H9 (cell line): ENCODE measurements at places on chromosomes 2 and 18.
A peak's percentile ranks its signal among the peaks of the same experiment; 100 is the strongest.

- peak; percentile 31 for DNase-seq
Measured at GRCh38 chr2:241777686-241778627, 1.3 kb downstream of the GAL3ST2 start.

DNA sequence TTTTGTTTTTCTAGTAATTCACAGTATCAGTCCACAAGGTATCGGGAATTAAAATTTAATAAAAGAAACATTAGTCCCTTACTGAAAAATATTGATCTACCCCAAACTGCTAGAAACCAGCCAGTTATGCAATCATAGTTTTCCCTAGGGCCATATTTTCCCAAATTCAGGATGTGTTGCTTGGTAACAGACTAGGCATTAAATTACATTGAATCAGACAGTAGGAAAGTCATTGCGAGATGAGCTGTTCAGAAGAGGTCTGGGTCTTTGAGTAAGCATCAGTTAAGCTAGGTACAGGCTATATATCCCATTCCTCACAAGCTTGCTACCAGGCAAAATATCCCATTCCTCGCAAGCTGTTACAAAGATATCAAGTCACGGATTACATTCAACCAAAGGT, 123.0 kb upstream of the CCDC150 start:
- DNase-seq: no peak

GRCh38 chr2:74778381-74779264, 55.3 kb upstream of the HK2 start:
- peak; percentile 90 for DNase-seq

DNA sequence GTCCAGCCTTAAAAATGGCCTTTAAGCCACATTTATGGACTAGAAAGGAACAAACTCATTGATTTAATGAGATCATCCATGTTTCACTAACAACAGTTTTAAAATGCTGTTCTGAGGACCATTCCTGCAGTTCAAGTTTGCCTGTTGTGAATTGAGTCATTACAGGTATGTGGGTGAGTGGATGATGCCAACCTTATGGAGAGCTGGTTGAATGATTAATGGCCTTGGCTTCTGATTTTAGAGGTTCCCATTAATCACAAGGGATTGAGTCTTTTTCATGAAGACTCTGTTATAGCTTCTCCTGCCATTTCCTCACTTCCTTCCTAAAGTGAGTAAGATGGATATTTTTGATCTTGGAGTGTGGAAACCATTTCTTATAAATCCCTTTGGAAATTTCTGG, 459.8 kb upstream of the SLC14A2 start:
- no peak for DNase-seq

DNA sequence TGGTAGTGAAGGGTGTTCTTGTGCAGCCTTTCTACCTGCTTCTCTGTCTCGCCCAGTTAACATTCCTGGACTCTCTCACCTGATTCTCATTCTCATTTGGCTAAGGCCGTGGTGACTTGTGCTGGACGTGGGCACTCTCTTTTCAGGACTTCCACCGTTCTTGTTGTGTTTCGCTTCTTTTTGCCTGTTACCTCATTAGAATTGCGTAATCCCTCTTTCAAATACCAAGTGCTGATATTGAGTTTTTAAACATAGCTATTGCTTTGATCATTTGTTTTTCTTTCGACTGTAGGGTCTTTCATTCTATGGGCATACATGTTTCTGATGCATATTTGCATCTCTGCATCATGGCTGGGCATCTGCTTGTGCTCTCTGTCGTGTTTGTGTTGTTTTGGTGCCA, 287.0 kb downstream of the ALPK2 start:
- DNase-seq: no peak

DNA sequence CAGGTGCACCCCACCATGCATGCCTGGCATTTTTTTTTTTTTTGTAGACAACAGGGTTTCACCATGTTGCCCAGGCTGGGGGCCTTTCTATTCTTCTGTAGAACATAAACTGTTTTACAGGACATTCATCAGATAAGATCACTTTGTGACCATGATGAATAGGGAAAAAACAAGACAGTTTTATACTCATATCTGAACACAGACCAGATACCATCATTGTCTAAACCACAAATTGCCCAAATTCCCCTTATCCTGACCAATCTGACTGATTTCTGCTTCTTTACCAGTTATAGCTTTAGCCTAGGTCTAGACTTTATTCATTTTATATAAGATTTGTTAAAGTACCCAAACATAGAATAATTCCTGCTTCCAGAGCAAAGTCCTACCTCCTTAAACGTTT, 1699.3 kb upstream of the TMEFF2 start:
- DNase-seq: no peak

DNA sequence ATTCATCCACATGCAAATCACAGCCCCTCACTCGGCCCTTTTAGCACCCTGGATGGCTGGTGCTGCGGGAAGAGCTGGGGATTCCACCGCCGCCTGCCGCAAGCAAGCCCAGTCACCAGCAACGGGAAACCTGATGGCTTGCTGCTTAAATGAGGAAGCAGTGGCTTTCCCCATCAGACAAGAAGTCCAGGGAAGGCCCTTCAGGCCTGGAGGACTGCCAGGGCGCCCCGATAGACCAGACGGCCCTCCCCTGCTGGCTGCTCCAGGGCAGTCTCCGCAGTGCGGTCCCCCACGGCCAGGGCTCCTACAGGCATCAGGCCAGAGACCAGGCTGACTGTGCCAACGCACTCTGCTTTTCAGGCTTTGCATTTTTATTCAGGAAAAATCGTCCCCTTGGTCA, 439.1 kb downstream of the EIPR1 start:
- DNase-seq: no peak

DNA sequence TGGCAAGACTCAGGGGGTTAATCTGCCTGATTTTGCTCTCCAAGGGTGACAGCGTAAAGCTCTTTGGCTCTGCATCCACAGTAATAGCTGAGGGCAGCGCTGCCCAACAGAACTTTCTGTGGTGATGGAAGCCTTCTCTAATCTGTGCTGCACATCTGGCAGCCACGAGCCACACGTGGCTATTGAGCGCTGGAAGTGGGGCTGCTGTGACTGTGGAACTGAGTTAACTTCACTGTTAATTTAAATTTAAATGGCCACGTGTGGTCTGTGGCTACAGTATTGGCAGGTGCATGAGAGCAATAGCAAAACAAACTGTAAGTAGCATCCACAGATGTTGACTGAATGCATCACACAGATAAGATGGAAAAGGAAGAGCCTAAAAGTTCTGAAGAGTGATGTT, 47.3 kb upstream of the TMEM200C start:
- no peak for DNase-seq

GRCh38 chr2:237864940-237865622, 5.7 kb downstream of the RAMP1 start:
- no peak for DNase-seq

DNA sequence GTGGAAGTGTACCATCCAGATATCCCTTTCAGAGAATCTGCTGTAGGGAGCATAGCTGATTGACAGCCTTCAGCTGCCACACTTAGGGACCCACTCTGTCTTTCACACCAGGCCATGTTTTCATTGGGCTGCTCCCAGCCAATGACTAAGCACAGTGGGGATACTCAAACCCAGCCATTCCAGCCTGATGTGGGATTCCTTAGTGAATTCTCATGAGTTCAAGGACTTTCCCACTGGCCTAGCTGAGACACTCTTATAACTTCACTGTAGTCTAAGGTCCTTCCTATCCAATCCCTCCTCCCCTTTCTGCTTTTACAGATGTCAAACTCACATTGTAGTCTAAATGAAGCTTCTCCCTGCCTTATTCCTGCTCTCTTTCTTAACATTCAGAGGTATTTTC, 201.2 kb downstream of the PIK3C3 start:
- no peak for DNase-seq

- no peak for DNase-seq
Measured at GRCh38 chr2:98561902-98562695, 46.2 kb downstream of the COA5 start.

GRCh38 chr2:8229546-8229986, 452.3 kb upstream of the ID2 start:
- DNase-seq: peak; percentile 61

GRCh38 chr18:43751835-43752234, 474.5 kb upstream of the SYT4 start:
- no peak for DNase-seq

DNA sequence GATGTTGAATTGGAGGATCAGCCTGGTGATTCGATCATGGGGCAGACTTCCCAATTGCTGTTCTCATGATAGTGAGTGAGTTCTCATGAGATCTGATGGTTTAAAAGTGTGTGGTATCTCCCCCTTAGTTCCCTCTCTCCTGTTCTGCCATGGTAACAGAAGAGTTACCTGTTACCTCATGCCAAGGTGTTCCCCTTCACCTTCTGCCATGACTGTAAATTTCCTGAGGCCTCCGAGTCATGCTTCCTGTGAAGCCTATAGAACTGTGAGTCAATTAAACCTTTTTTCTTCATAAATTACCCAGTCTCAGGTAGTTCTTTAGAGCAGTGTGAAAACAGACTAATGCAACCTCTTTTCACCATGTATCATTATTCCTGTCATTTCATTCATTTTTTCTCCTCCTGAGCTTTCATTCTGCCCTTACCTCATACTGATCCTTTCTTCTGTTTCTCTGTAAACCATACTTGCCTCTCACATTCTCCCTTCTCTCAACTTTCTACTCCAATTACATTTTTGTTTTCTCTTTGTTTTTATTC, 22.0 kb downstream of the STARD6 start:
- DNase-seq: no peak

GRCh38 chr18:35803551-35803950, 168.9 kb upstream of the RMP24 start:
- DNase-seq: no peak

DNA sequence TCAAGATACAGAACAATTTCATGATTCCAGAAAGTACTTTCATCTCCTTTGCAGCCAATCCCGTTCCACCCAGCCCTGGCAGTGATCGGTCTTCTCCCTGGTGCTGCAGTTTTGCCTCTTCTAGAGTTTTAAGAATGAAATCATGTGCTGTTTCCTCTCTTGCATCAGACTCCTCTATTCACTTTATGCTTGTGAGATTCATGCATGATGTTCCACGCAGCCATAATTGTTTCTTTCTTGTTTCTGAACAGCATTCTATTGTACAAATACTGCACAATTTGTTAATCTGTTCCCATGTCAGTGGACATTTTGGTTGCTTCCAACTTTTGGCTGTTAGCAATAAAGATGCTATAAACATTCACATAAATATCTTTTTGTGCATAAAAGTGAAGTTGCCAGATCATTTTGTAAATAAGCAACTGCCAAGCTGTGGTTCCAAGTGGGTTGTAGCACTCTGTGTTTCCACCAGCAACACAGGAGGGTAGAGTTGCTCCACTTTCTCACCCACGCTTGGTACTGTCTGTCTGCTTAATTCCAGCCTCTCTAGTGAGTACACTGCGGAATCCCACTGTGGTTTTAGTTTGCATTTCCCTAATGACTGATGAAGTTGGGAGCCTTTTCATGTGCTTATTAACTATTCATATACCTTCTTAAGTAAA, 104.5 kb downstream of the TWIST2 start:
- peak; percentile 10 for DNase-seq

- DNase-seq: no peak
Measured at GRCh38 chr18:48417985-48418384, 8.8 kb upstream of the ZBTB7C start.

GRCh38 chr2:96100893-96101304, 15.5 kb downstream of the ADRA2B start:
- no peak for DNase-seq

GRCh38 chr2:65386344-65386743, 46.1 kb downstream of the SPRED2 start:
- no peak for DNase-seq

DNA sequence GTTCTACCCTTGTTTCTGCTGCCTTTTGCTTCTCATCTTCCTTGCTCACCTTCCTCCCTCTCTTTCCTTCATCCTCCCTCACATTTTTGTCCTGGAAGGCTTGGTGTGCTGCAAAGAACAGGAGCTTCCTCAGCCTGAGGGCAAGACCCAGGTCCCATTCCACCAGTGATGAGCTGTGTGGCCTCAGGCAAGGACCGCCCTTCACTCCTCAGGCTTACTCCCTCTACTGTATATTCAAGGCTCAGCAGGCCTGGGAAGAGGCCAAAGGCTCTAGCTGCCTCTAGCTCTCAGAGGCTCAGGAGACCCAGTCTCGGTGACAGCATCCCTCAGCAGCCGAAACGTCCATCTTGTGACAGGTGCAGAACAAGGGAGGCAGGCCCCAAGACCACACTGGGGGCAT, 97.5 kb downstream of the MRO start:
- no peak for DNase-seq

GRCh38 chr18:31657823-31658669, 26.3 kb downstream of the B4GALT6 start:
- no peak for DNase-seq

GRCh38 chr18:22408059-22408458, 9.7 kb downstream of the CTAGE1 start:
- DNase-seq: no peak

- DNase-seq: no peak
Measured at GRCh38 chr2:149989447-149990063, 402.0 kb upstream of the MMADHC start.

DNA sequence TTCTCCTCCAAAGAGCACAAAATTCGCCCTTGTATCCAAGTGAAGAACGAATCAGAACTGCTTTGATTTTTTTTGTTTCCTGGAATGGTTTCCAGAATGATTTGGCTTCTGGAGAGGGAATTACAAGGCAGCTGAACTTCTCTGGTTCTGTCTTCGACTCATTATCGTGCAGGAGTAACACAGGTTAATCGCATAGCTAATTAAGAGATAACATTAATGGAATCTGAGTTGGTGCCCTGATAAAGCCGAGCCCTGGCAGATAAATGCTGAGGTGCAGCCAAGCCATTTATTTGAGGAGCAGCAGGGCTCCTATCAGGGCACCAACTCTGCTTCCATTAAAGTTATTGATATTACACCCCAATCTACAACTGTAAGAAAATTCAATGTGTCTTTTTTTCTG, 433.7 kb downstream of the ZNF521 start:
- DNase-seq: no peak

DNA sequence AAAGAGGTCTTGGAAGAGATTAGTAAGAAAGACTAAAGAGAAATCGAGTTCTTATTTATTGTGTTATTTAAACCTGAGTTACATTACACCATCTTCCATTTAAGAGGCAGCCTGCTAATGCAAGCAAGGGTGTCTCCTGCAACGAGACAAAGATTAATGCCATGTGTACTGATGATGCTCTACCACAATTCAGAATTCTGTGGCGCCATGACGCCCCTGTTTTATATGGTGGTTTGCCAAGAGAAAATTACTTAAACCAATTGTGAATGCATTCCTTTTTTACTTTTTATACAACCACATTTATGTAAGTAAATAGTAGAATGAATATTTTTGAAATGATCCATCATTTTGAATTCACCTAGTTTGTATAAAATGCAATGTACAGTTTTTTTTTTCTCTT, 356.1 kb upstream of the ZEB2 start:
- DNase-seq: no peak

DNA sequence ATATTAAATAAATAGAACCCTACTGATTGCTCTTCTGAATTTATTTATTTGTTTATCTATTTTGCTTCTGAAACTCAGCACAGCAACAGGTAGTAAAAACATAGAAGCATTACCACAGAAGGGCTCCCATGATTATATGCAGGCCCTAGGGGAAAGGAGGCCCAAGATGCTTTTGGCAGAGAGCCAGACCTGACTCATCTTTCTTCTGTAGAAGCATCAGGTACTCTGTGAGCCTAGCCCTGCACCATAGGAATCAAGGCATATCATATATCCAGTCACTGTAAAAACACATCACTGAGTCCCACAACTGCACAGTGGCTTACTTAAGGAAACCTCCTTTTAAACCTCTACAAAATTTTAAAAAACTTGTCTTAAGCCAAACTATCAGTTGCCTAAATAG, 1.8 kb downstream of the SCN9A start:
- DNase-seq: no peak

GRCh38 chr2:175111200-175111657, 56.8 kb downstream of the ATF2 start:
- no peak for DNase-seq

- DNase-seq: no peak
Measured at GRCh38 chr2:166593403-166593802, 99.4 kb upstream of the SCN7A start.
